Hypothalamus (tissue), 51 donors: ENCODE measurements at places on chromosomes 4 and X.

GRCh38 chr4:180407275-180407885 lies 1835.8 kb upstream of the TENM3 start:
- no peak for DNase-seq

- DNase-seq = no peak
These were observed 75.6 kb downstream of the LRBA start for GRCh38 chr4:150939530-150939929.

GRCh38 chr4:184193556-184194525 lies 23.8 kb downstream of the ENPP6 start:
- DNase-seq = no peak

DNA sequence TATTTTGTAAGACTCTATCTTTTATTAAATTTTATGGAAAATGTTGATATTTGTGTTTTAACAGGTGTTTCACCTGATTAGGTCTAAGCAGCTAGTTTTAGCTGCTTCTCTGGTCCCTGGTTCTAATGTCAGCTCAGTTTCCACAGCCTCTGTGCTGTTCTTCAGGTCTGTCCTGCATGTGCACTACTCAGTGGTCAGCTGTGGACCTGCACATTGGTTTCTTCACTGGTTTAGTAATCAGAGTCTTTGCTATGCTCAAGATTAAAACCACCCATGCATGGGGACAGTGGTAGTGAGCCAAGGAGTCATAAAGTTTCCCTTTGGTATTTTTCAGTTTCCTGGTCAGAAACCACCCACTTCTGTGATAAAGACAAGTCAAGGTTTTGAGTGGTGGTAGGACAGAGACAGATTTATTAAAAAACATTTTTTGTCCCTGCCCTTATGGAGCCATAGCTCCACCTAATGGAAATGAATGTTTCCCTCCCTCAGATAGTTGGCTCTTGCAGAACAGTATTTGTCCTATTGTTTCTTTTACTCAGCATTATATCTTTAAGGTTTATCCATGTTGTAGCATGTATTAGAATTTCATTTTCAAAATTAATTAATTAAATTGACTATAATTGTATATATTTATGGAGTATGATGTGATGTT lies 36.8 kb upstream of the VBP1 start:
- no peak for DNase-seq

GRCh38 chrX:55120761-55121358 lies 32.0 kb downstream of the PAGE2 start:
- no peak for DNase-seq

GRCh38 chr4:16684935-16685334 lies 213.5 kb downstream of the LDB2 start:
- no peak for DNase-seq

GRCh38 chr4:7236847-7237246 lies 44.5 kb downstream of the SORCS2 start:
- no peak for DNase-seq
